Endodermal cell (in vitro differentiated cells): ENCODE measurements at places on chromosomes 1 and 21. TPM values are rescaled to one million over a fixed set of nuclear protein-coding genes. Genes with fewer than 3 reads are reported as not detected.

DNA sequence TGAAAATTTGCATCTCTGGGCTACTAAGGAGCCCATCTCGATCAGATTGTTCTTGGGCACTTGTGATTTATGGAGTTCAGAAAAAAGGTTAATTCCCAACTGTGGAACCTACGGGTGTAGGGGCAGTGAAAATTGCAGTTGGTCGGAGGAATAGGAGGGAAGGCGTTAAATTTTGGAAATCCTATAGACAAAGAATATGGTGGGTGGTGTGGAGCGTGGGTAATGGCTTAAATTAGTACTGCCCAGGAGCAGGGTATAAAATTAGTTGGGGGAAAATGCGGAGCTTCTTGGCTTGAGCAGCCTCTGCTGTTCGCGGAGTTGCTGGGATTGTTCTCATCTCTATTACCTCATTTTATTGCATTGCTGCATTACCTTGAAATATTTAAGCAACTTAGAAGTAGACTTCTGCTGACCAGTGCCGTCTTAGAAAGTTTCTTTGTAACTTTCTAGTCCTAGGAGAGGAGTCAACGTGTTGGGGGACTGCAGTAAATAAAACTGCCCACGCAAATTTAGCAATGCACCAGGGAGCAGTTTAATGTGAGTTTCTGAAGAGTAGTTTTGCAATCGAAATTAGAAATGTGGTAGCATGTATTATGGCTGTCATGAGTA, 514 bp downstream of the S1PR1 start:
- peak overlapping the region; percentile 89 for H3K4me3 ChIP-seq
- peak; percentile 61 for DNase-seq
- H3K27me3 ChIP-seq = peaks cover 54% of the 10 kb centered on the region
- H3K27ac ChIP-seq = peak overlapping the region; percentile 50

DNA sequence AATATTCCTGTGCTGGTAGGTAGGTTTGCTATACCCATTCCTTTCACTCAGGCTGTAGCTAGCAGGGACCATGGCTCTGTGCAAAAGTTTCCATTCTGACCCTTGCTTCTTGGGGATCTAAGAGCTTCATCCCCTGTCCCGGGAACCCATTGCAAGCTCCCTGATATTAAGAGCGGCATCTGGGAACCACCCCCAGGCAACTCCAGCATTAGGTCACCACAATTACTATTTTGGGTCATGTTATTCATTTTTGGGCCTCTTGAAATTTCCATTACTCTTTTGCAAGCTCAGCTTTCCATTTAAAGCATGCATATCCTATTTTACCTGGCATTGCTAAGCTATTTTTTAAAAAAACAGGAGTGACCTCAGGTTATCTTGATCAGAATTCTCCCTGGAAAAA, 22.1 kb upstream of the ACTRT2 start:
- H3K27ac ChIP-seq = no peak overlapping the region
- no peaks in the 10 kb centered on the region for H3K27me3 ChIP-seq
- H3K36me3 ChIP-seq = no peaks in the 10 kb centered on the region
- H3K4me3 ChIP-seq = no peak overlapping the region
- DNase-seq = no peak

- peak; percentile 95 for DNase-seq
- H3K4me1 ChIP-seq = no peaks in the 10 kb centered on the region
- no peaks in the 10 kb centered on the region for H3K27me3 ChIP-seq
- H3K36me3 ChIP-seq = peaks cover 4% of the 10 kb centered on the region
These were observed 29.7 kb downstream of the SCCPDH start for GRCh38 chr1:246753670-246754535.

DNA sequence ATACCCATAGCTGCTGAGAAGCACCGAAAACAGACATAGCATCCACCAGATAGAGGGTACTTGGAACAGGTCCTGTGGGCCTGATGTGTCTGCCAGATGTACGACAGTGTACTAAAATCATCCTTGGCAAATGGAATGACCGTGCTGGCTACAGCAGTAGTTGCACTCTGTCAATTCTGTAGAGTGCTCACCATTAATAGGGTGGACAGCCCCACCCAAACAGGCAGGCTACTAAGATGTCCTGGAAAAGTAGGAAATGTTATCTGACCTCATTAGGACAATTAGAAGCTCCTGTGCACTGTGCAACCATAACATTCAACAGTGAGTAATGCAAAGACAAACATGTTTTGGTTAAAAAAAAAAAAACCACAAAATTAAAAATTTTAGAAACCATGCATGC, 106.2 kb downstream of the PTPN14 start:
- H3K27ac ChIP-seq = no peak overlapping the region
- H3K36me3 ChIP-seq = peaks cover 8% of the 10 kb centered on the region
- no peak for DNase-seq
- no peaks in the 10 kb centered on the region for H3K27me3 ChIP-seq
- peaks cover 29% of the 10 kb centered on the region for H3K4me1 ChIP-seq

- no peak for DNase-seq
- no peaks in the 10 kb centered on the region for H3K27me3 ChIP-seq
- H3K27ac ChIP-seq = no peak overlapping the region
- H3K4me3 ChIP-seq = no peak overlapping the region
- no peaks in the 10 kb centered on the region for H3K36me3 ChIP-seq
These were observed 61.9 kb downstream of the GPATCH2 start for GRCh38 chr1:217569021-217569420.

GRCh38 chr1:113809670-113810602, 2.3 kb downstream of the RSBN1 start:
- peak overlapping the region; percentile 98 for H3K4me3 ChIP-seq
- peaks cover 3% of the 10 kb centered on the region for H3K36me3 ChIP-seq
- H3K27ac ChIP-seq = no peak overlapping the region
- no peaks in the 10 kb centered on the region for H3K27me3 ChIP-seq
- DNase-seq = no peak

GRCh38 chr21:40208948-40209345, 341.7 kb downstream of the PCP4 start:
- DNase-seq = no peak
- no peaks in the 10 kb centered on the region for H3K4me1 ChIP-seq
- peaks cover 32% of the 10 kb centered on the region for H3K36me3 ChIP-seq
- H3K27ac ChIP-seq = peak overlapping the region; percentile 12

- no peaks in the 10 kb centered on the region for H3K4me1 ChIP-seq
- peak overlapping the region; percentile 3 for H3K27ac ChIP-seq
- H3K27me3 ChIP-seq = peaks cover 12% of the 10 kb centered on the region
- peak overlapping the region; percentile 93 for H3K4me3 ChIP-seq
- DNase-seq = peak; percentile 72
These were observed 747 bp downstream of the ADAMTS1 start for GRCh38 chr21:26844258-26845065.

DNA sequence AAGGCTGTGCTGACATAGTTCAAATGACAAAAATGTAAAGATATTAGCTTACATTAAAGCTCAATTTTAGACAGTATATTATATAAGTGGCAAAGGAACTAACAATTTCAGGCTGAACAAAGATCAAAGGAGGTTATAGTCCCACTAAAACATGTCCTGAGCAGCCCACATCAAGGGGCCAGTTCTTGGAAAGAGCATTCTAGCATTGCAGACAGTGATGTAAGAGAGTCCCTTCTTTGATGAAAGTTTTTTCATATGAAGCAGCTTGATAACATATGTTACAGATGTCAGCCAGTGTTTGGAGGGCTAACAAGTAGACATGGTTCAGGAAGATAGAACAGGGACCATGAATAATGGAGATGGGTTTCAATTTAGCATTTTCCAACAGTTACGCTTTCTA, 301.7 kb downstream of the NTNG1 start:
- no peak overlapping the region for H3K27ac ChIP-seq
- no peak for DNase-seq
- H3K36me3 ChIP-seq = no peaks in the 10 kb centered on the region
- H3K27me3 ChIP-seq = no peaks in the 10 kb centered on the region
- H3K4me3 ChIP-seq = no peak overlapping the region

- no peaks in the 10 kb centered on the region for H3K4me1 ChIP-seq
- no peak overlapping the region for H3K4me3 ChIP-seq
- no peaks in the 10 kb centered on the region for H3K36me3 ChIP-seq
- DNase-seq = peak; percentile 96
- no peaks in the 10 kb centered on the region for H3K27me3 ChIP-seq
- no peak overlapping the region for H3K27ac ChIP-seq
These were observed 775 bp downstream of the TMEM125 start for GRCh38 chr1:43270421-43271095.

- no peak for DNase-seq
- no peaks in the 10 kb centered on the region for H3K36me3 ChIP-seq
- no peaks in the 10 kb centered on the region for H3K27me3 ChIP-seq
- H3K4me3 ChIP-seq = no peak overlapping the region
These were observed 60.8 kb downstream of the FAM163A start for GRCh38 chr1:179803918-179804317.

- no peaks in the 10 kb centered on the region for H3K36me3 ChIP-seq
- H3K4me3 ChIP-seq = no peak overlapping the region
- H3K4me1 ChIP-seq = no peaks in the 10 kb centered on the region
- no peak overlapping the region for H3K27ac ChIP-seq
- no peaks in the 10 kb centered on the region for H3K27me3 ChIP-seq
These were observed 32.3 kb upstream of the FBXO28 start for GRCh38 chr1:224081604-224082003.

DNA sequence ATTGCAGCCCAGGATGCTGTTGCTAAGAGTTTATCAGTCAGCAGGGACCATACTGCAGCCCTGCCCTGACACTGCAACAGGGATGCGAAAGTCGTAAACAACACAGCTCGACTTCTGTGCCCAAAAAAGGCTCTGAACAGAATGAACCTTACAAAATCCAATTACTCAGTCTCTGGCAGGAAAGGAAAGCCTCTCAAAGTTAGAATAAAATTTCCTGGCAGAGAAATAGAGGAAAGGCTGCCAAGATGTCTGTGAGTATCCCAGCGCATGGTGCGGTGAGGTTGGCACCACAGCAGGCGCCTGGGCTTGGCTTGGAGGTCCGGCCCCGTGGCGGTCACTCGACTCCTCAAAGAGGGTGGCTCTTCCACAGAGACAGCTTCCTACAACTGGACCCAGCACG, 185.8 kb downstream of the PCP4 start:
- H3K36me3 ChIP-seq = peaks cover 76% of the 10 kb centered on the region
- no peaks in the 10 kb centered on the region for H3K4me1 ChIP-seq
- H3K27ac ChIP-seq = no peak overlapping the region

DNA sequence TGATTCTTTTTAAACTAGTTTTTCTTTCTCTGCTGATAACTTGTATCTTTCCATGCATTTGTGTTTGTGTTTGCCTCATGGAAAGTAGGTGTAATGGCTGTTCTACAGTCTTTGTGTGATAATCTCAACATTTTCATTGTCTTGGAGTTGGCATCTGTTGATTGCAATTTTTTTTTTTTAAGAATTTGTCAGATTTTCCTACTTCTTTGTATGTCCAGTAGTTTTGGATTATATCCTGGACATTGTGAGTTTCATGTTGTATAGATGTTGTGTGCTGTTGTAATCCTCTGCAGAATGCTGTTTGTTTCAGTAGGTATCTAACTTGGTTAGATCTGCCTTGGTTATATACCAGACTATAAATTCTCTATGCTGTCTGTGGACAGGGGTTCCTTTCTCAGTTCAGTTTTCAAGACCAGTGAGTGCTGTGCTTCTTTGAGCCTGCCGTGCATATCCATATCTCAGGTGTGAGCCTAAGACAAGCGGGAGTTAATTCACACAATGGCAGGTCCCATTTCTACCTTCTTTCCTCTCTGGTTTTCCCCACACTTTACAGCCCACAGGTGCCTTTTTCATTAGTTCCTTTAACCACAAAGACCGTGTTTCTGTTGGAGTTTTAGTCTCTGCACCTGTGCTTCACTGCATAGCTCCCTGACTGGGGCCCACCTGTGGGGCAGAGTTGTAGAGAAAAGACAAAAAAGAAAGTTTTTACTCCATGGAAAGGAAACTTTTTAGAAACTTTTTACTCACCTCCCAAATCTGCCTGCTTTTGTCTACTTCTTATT, 69.9 kb downstream of the ITSN1 start:
- no peak overlapping the region for H3K27ac ChIP-seq
- no peaks in the 10 kb centered on the region for H3K27me3 ChIP-seq

DNA sequence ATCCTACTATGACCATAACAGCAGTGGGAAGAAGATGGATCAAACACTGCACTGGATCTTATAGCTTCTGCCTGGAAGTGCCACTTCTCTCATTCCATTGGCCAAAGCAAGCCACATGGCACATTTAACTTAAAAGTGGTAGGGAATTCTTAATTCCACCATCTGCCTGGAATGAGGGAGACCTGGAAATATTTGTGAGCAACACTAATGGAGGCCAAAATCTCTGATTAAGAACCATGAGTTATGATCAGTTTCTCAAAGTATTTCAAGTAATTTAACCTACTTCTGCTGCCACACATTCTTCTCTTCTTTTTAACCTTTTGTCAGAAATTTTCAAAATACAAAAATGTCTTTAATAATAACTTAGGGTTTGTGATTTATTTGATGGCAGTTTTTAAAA, 154.0 kb upstream of the C1orf87 start:
- H3K4me1 ChIP-seq = no peaks in the 10 kb centered on the region
- H3K36me3 ChIP-seq = no peaks in the 10 kb centered on the region
- H3K27me3 ChIP-seq = no peaks in the 10 kb centered on the region
- H3K27ac ChIP-seq = no peak overlapping the region
- H3K4me3 ChIP-seq = no peak overlapping the region

DNA sequence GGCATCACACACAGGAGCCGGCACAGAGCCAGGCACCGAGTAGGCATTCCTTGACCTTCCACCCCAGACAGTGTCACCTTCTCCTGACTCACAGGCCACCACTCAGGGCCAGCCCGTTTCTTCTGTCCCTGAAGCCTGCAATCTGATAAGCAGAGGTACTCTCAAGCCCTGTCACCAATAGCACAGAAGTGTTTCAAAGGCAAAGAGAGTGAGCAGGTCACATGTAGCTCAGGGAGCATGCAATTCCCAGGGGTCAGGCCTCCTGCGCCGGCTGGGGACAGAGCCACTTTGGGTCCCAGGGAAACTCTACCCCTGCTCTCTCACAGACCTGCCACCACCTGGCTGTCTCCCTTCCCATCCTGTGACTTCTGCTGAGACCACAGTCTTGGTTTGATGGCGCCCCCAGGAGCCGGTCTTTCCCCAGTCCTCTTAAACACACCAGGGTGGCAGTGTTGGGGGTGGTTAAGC, 13.2 kb downstream of the CAPN9 start:
- no peaks in the 10 kb centered on the region for H3K27me3 ChIP-seq
- no peaks in the 10 kb centered on the region for H3K4me1 ChIP-seq
- no peaks in the 10 kb centered on the region for H3K36me3 ChIP-seq
- no peak overlapping the region for H3K4me3 ChIP-seq

GRCh38 chr1:38870996-38871395, 2.2 kb downstream of the MYCBP start:
- DNase-seq = no peak
- no peaks in the 10 kb centered on the region for H3K36me3 ChIP-seq
- H3K4me3 ChIP-seq = no peak overlapping the region
- no peaks in the 10 kb centered on the region for H3K27me3 ChIP-seq

Gene CNN3
- total RNA-seq = 308 to 324 TPM (median 323 TPM) in 3 replicates

Gene CNR2
- not detected in 2 replicates for total RNA-seq

Gene CRTC2
- 31.1 to 40.1 TPM (median 35.5 TPM) in 3 replicates for total RNA-seq

Gene MAP10
- total RNA-seq = 2.8 and 2.9 TPM in 2 replicates

Gene PDZK1
- total RNA-seq = 47.6 to 51.8 TPM (median 49.7 TPM) in 3 replicates

Gene NPPA
- total RNA-seq = 1.0 TPM in 1 of 3 replicates, not detected in the others

Gene CELA2B
- not detected in 2 replicates for total RNA-seq

Gene CIART
- total RNA-seq = 6.8 to 47.9 TPM (median 8.4 TPM) in 3 replicates

Gene DHDDS
- total RNA-seq = 35.9 to 55.1 TPM (median 49.4 TPM) in 3 replicates

Gene MCOLN3
- 12.0 and 12.6 TPM in 2 replicates for total RNA-seq

Gene LCE1F
- not detected in 2 replicates for total RNA-seq

Gene INAVA
- total RNA-seq = 54.3 and 59.5 TPM in 2 replicates

Gene NKAIN1
- 9.6 to 16.2 TPM (median 13.2 TPM) in 3 replicates for total RNA-seq
